GM23248 (cell line): ENCODE measurements at places on chromosomes 16 and 17. TPM values are rescaled to one million over a fixed set of nuclear protein-coding genes. Genes with fewer than 3 reads are reported as not detected.

CDH1 gene
- polyA plus RNA-seq, result 0.04 TPM in 2 replicates

- no peak overlapping the region for H3K27ac ChIP-seq
- DNase-seq, result no peak
- peaks cover 14% of the 10 kb centered on the region for H3K4me1 ChIP-seq
- H3K36me3 ChIP-seq, result no peaks in the 10 kb centered on the region
- H3K4me3 ChIP-seq, result no peak overlapping the region
- no peaks in the 10 kb centered on the region for H3K27me3 ChIP-seq
Observed at GRCh38 chr17:43353393-43353792, 45.4 kb upstream of the ARL4D start.

GRCh38 chr17:59469786-59470485, 95.5 kb upstream of the DHX40 start:
- H3K4me1 ChIP-seq, result no peaks in the 10 kb centered on the region
- no peaks in the 10 kb centered on the region for H3K27me3 ChIP-seq
- no peak overlapping the region for H3K27ac ChIP-seq
- DNase-seq, result no peak
- no peaks in the 10 kb centered on the region for H3K36me3 ChIP-seq

GRCh38 chr17:65170839-65171238, 33.7 kb downstream of the RGS9 start:
- H3K4me1 ChIP-seq, result no peaks in the 10 kb centered on the region
- H3K36me3 ChIP-seq, result no peaks in the 10 kb centered on the region
- no peak overlapping the region for H3K4me3 ChIP-seq
- 0 out of 2 replicates have a peak, but pooled peaks cover 7% of the 10 kb centered on the region for H3K27me3 ChIP-seq
- no peak overlapping the region for H3K27ac ChIP-seq
- no peak for DNase-seq

- peaks cover 40% of the 10 kb centered on the region for H3K4me1 ChIP-seq
- peak; percentile 78 for DNase-seq
- H3K27ac ChIP-seq, result peak overlapping the region; percentile 50
- no peaks in the 10 kb centered on the region for H3K27me3 ChIP-seq
- H3K4me3 ChIP-seq, result no peak overlapping the region
Observed at GRCh38 chr17:72600934-72601333, 480.1 kb downstream of the SOX9 start.

DNA sequence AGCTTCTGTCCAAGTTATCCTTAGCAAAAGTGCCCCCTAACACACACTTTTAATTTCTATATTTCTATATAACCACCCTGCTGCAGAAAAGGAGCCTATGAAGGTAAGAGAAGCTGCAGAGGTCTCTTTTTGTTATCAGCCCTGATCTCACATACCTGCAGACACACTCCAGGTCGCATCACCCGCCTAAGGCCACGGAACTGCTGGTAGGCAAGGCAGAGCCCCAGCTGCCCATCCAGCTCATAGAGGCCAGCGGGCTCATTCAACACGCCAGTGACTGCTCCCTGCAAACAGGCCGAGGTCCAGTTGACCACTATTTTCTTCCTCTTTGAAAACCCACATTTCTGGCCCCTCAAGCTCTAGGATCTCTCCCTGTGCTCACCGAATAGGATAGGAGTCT, 12.2 kb downstream of the CTC1 start:
- no peak overlapping the region for H3K27ac ChIP-seq
- no peak for DNase-seq
- H3K27me3 ChIP-seq, result no peaks in the 10 kb centered on the region
- H3K4me1 ChIP-seq, result no peaks in the 10 kb centered on the region

DNA sequence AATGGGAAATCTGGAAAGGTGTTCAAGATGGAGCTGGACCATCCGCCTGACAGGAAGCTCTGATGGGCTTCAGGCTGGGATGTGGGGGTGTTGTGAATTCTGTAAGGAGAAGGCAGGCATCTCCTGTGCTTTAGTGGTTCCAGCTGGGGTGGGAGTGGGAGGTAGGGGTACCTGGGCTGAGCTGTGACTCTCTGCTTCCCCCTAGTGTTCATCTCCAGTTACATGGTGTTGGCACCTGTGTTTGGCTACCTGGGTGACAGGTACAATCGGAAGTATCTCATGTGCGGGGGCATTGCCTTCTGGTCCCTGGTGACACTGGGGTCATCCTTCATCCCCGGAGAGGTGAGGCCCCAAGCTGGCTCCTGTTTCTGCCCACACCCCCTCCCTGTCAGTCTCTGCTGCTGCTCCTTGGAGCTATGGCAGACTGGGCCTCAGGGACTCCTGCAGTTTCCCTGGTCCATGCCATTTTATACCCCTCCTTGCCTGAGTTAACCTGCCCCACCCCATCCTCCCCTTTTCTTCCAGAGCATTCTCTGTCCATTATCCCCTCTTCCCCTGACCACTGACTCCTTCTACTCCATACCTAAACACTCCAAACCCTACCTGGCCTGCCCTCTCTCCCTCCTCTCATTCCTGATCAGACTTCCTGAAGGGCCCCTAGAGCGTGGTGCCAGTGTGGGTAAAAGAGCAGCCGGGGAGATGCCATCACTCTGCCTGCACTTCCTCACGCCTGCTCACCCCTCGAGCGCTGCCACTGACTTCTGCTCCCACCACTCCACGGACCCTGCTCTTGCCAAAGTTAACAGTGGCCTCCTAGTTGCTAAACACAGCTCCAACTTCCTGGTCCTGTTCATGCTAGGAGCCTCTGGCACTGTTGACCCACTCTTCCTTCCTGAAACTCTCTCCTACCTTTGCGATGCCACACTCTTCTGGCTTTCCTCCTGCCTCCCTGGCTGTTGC, 3.4 kb downstream of the SPNS1 start:
- 0 out of 2 replicates have a peak, but pooled peaks cover 8% of the 10 kb centered on the region for H3K4me1 ChIP-seq
- H3K36me3 ChIP-seq, result no peaks in the 10 kb centered on the region; the same call in 1 of the 2 replicates
- H3K27me3 ChIP-seq, result no peaks in the 10 kb centered on the region
- no peak overlapping the region for H3K27ac ChIP-seq
- no peak overlapping the region for H3K4me3 ChIP-seq
